Peyer's patch (tissue), 4 donors: ENCODE measurements at places on chromosomes 3 and 15. TPM values are rescaled to one million over a fixed set of nuclear protein-coding genes. Genes with fewer than 3 reads are reported as not detected.

The DLL4 gene
- 11.4 TPM for total RNA-seq

DNA sequence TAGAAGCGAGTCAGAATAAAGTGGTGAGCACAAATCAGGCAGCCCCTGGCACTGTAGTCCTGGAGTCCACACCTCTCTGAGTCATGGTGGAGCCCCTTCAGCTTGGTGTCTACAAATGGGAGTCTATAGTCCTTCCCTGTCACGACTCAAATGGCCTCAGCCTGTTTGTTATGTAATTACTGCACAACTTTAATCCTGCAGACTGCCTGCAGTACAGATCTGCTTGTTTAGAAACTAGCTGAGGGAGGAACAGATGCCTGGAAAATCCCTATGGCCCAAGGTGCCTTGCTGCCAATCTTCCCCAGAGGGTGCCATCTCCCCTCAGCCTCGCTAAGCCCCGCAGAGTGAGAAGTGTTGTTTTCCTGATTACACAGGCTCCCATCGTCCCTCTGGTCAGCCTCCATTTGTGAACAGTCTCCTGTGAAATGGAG is 3.9 kb upstream of the CXCR6 start:
- DNase-seq: no peak

The CHAC1 gene
- total RNA-seq: not detected

GRCh38 chr3:195075199-195075940 is 195.6 kb downstream of the XXYLT1 start:
- no peak for DNase-seq
